ENCODE measurements at places on chromosomes 3 and 15.

GRCh38 chr15:49024840-49025239, 21.4 kb downstream of the SECISBP2L start:
- no peak for DNase-seq

GRCh38 chr15:77187751-77188464, 117.0 kb upstream of the TSPAN3 start:
- no peak for DNase-seq

GRCh38 chr3:35648347-35648746, 9.0 kb downstream of the ARPP21 start:
- DNase-seq = no peak

GRCh38 chr3:65811086-65811761, 227.5 kb downstream of the MAGI1 start:
- DNase-seq = no peak

DNA sequence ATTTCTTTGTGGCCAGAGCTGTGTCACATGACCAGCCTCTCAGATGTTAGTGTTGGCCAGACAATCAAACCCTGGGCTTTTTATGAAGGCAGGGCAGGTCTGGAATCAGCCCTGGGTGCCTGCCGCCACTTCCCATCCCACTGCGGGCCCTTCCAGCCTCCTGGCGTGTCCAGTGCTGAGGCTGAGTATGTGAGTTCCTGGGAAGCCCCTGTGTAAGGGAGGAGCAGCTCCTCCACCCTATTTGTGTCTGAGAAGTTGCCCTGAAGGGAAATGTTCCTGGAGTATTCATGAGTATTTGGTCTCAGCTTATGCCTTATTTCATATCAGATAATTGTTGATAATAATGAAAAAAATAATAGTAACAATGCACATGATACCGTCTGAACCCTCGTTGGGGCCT, 190.1 kb downstream of the NSMCE3 start:
- DNase-seq = no peak

DNA sequence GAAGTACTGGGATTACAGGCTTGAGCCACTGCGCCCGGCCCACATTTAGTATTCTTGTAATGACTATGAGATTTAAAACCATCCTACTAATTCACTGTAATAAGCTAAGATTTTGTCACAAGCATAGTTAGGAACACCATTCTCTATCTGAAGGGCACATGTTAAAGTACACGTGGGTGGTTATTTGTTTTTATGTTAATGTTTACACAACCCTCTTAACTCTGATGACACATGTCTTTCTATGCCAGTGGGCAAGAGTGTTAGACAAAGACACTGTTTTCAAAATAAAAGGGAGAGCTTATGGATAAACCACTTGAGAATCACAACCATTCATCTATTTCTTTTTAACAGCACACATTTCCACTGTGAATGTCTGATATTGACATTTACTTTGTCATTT, 537.6 kb upstream of the IL12A start:
- no peak for DNase-seq

GRCh38 chr15:25886498-25887140, 23.5 kb upstream of the ATP10A start:
- no peak for DNase-seq

DNA sequence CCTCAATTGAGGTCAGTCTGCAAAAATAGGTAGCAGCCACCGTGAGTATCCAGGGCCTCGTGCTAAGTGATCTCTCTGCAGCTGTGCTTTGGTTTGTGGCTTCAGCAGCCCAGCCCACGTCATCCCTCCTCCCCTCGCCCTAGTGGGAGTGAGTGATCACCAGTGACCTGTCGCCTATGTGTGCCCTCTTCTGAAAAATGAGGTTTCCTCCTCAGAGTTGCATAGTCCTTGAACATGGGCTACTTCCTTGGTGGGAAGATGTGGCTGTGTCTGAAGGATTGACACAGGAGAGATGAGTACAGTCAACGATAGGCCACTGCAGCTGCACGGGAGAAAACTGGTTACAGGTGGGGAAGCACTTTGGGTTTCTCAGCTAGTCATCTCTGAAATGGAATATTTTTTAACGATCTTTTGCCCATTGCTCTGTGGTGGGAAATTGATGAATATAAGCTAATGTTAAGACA, 144.8 kb upstream of the BHLHE40 start:
- DNase-seq = peak; percentile 53

- DNase-seq = no peak
These were observed 12.8 kb downstream of the SYNM start for GRCh38 chr15:99117563-99118257.

DNA sequence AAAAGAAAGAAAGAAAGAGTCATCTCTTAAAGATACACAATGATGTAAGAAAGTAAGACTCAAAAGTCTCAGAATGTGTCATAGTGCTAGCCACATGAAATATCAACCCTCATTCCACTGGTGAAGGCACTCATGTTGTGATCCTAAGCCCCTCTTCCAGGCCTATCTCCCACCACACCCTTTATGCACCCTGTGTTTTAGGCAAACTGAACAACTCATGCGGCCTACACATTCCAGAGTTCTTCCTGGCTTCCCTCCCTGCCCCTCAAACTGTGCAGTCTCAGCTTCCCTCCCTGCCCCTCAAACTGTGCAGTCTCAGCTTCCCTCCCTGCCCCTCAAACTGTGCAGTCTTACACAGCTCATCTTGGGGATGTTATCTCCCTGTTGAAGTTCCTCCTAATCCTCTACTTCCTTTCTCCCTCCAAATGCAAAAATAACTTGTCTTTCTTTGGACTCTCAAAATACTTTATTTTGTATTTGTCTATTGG, 69.0 kb upstream of the FNDC3B start:
- no peak for DNase-seq

DNA sequence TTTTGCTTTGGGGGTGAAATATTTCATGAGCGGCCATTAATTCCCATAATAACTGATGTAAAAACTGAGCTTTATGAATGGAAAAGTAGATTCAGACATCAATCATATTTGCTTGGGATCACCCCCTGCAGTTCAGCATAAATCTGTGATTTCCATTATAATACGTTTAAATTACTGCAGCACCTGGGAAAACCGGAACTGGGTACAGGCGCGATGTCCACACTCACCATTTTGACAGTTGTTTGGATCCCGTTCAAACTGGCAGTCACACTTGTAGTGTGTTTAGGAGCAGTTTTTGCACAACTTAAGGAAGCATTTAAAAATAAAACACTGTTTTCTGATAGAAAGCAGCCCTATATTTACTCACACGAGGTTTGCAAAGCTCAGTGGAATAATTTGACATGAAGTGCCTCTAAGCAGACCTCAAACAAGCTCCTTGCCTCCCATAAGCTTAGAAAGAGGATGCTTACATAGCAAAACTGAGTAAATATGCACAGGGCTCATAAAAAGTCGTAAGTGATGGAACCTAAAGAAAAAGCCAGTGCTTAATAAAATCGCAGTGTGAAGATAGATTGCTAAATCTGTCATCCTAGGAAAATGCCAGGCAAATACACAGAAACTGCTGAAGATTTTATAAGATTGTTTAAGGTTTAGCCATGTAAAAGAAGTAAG, 377.6 kb downstream of the PTPRG start:
- no peak for DNase-seq

DNA sequence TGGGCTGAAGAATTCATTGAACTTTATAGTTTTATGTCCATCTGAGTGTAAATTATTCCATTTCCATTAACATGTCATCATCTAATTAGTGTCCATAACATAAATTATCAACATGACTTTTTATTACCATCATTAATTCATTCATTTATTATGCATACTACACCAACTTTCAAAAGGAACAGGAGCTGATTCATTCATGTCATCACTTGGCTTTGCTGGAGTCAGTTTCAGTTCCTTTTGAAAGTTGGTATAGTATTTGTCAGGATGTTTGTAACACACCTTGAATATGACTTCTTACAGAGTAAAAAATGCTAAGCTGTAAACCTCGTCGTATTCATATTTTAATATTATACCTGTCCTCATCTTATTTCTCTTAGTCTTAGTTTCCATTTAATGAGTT, 298.0 kb upstream of the RBMS3 start:
- no peak for DNase-seq

DNA sequence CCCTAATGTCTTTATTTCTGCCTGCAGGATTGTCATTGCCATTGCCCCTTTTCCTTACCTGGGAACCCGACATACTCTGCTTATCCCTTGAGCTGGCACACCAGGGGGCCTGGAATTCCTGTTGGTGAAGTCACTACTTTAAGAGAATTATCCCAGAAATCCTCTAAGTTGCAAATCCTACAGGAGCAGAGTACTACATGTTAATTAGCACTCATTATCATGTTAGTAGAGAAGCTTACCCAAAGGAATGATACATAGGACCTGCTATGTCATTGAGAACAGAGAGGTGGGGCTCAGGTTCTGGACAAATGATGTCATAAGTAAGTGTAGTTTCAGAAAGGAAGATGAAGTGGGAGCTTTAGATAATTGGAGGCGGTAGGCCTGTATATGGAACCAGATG, 27.4 kb downstream of the SCG5 start:
- DNase-seq = no peak

DNA sequence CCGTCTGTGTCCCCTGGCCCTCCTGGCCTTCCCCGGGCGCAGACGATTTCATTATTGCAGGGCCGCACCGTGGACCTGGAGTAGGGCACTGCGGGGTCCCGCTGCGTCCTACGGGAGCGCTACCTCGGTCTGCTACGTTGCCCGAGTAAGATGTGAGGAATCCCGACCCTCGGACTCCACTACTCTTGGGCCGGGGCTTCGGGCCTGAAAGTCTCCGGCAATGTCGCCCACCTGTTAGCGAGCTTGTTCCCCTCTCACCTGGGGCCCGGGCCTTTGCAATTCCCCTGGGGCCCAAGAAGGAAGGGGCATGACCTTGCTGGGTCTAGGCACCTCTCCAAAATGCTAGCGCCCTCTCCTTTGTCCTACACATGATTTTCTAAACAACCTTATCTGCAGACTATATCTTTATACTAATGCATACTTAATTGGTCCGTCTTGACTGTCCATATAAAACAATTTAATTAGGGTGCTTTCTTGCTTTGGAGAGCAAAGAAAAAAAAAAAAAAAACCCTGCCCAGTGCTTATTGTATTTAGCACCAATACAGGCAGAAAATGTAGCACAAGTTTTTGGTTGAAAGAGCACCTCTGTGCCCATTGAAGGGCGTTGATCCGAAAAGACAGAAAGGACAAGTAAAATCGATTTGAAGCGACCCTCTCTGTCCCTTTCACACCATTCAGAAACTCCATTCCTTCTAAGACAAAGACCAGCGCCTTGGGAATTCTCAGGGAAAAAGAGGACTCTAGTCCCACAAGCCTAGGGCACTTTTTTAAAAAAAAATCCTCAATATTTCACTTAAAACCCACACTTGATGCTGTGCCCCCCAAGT, 7.0 kb upstream of the NR2F2 start:
- DNase-seq = no peak

DNA sequence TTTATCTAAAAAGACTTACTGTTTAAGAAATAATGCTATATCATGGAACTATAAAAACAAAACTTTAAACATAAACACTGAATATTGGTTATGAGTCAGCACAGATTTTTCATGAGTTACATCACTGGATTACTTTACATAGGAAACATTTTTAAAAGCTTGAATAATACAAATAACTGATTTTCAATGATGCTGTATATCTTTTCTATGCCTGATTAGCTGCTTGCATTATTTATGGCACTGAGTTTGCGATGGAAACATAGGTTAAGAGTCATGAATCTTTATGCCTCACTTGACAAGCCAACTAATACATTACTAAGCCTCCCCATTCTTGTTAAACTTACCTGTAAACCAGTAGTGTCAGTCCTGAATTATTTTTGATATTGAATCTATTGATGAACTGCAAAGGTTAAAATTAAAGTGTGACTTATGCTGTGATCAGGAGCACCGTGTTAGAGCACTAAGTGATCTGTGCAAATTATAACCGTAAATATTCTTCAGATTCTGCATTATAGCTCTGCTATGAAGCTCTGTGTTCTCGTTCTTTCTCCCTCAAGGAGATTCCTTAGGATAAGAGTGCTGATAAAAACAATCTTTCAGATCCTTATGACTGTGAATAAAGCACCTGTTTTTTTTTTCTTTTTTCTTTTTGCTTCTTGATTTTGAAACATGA, 437.3 kb upstream of the BCHE start:
- no peak for DNase-seq

DNA sequence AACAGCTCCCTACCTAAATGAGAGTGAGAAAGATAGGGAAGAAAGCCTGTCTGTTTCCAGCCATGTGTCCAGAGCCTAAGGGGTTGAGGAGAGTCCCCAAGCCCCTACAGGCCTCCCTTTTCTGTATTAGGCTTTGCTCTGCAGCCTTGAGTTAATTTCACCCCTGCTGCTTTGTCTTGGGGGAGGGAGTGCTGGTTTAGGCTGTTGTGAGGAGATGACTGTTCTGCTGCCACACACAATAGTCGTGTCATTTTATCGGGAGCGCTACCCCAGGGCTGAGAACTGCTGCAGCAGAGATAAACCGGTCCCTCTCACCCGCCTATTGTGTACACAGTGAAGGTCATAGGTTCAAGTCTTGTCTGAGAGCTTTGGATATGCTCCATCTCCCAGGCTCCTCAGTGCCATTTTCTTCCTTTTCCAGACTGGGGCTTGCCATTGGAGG, 1.4 kb downstream of the ZNF609 start:
- DNase-seq = no peak

GRCh38 chr3:58356054-58356453, 23.4 kb downstream of the PXK start:
- no peak for DNase-seq

- no peak for DNase-seq
These were observed 22.7 kb downstream of the ABHD6 start for GRCh38 chr3:58260261-58260731.

DNA sequence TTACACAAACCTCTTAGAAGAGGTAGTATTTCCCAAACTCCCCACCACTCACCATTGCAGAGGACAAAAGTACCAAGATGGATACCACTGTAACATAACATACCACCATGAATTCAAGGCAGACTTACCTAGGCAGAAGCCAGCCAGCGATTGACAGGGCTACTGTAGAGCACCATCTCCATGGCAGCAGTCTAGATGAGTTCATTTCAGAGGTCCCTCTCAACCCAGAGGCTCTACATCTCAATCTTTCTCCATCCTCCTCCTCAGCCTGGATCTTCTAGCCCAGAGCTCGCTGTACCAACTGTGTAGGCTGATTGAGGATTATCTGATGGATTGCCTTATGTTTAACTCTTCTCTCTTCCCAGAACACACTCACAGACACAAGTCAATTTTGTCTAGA, 2.0 kb upstream of the PLIN1 start:
- no peak for DNase-seq

DNA sequence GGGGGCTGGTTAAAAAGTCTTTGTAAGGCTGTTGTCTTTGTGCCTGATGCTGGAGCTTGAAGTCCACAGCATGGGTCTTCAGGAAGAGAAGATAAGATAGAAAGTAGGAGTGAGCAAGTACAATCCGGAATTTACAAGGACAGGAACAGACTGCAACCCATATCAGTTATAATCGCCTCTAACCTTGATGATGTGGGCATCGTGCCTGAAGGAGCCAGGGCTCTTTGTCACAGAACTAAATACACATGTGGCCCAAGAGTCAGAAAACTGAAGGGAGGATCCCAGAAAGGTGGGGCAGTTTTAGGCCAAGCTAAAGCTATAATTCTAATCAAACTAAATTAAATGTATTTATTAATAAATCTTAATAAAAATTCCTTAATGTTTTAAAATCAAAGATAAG, 132.2 kb downstream of the TMCO5A start:
- no peak for DNase-seq

Measured in stimulated activated CD4-positive, alpha-beta T cell treated with anti-CD3 and anti-CD28 coated beads, Interleukin-15, amount 100 ng/mL, for 1 hour (primary cell).